Activated CD8-positive, alpha-beta memory T cell treated with anti-CD3 and anti-CD28 coated beads, Interleukin-2, amount 50 U/mL, for 4 hours (primary cell): ENCODE measurements at places on chromosomes 12 and 14.

- no peak for DNase-seq
Measured at GRCh38 chr12:24143928-24144327, 194.5 kb upstream of the SOX5 start.

- no peak for DNase-seq
Measured at GRCh38 chr14:20498622-20499021, 6.7 kb upstream of the RNASE10 start.

GRCh38 chr14:75370416-75371205 is 57.2 kb upstream of the JDP2 start:
- no peak for DNase-seq

DNA sequence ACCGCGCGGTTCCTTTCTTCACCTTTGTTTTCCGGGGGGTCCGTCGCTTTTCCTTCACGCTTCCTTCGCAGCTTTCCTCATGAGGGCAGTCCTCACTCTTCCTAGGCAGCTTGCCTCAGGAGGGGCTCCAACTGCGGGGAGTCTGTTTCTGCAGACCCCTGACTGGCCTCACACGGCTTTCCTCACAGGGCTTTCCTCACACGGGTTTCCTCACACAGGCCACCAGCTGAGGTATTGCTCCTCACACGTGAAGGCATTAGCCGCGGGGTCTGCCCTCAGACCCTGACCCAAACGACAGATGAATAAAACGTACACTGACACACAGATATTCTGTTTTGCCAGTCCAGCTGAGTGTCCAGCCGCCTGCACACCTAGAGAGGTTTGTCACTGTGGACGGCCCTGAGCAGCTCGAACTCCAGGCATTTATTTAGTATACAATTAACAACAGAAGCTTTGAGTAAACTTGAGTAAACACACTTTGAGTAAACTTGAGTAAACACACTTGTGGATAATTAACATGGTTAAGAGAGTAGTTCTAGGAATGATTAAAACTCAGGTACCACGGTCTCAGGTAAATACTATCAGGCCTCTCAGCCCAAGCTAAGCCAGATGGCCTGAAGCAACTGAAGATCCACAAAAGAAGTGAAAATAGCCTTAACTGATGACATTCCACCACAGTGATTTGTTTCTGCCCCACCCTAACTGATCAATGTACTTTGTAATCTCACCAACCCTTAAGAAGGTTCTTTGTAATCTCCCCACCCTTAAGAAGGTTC is 16.1 kb upstream of the LYZ start:
- no peak for DNase-seq

- no peak for DNase-seq
Measured at GRCh38 chr12:56469007-56469930, 891 bp downstream of the SPRYD4 start.

- no peak for DNase-seq
Measured at GRCh38 chr14:30692669-30693068, 70.5 kb downstream of the SCFD1 start.

GRCh38 chr14:28813810-28814209 is 47.2 kb downstream of the FOXG1 start:
- DNase-seq: no peak

GRCh38 chr14:94388384-94389103 is at the start of gene SERPINA1:
SERPINA1 (minus strand) TSS chr14:94388602; CDS start chr14:94383237, 5,365 bp downstream.
- DNase-seq: no peak
